ENCODE measurements at places on chromosomes 16 and 17.

DNA sequence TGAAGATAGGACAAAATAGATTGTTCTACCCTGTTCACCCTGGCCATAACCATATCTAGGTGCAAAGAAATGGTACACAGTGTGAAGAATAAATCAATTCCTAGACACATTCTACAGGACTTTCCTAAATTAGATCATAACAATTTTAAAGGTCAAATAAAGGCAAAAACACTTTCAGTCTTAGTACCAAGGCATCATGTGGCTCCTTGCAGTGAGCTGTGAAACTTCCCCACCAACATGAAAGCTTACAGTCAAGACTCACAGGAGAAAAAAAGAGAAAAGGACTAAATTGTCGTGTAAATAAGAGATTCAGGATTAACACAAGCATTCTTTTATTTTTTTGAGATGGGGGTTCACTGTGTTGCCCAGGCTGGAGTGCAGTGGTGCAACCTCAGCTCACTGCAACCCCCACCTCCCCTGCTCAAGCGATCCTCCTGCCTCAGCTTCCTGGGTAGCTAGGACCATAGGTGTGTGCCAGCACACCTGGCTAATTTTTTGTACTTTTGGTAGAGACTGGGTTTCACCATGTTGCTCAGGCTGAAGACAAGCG lies 14.2 kb downstream of the NSMCE1 start:
- no peak for DNase-seq

DNA sequence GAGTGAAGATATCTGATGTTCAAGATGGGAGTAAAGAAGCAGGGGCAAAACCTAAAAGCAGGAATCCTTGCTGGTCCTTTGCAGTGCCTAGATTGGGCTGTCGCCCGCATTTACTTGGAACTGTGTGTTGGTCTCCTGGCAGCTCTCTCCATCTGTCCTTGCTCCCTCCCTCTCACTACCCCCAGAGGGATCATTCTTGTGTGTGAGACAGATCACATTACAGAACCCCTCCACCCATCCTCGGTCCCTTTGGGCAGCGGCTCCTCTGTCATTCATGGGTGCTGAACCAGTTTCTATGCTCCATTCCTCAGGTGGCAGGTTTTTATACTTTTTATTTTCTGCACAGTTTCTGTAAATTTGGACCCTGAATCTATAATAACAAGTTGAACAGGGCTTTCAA lies 99.4 kb upstream of the MYOCD start:
- DNase-seq = no peak

DNA sequence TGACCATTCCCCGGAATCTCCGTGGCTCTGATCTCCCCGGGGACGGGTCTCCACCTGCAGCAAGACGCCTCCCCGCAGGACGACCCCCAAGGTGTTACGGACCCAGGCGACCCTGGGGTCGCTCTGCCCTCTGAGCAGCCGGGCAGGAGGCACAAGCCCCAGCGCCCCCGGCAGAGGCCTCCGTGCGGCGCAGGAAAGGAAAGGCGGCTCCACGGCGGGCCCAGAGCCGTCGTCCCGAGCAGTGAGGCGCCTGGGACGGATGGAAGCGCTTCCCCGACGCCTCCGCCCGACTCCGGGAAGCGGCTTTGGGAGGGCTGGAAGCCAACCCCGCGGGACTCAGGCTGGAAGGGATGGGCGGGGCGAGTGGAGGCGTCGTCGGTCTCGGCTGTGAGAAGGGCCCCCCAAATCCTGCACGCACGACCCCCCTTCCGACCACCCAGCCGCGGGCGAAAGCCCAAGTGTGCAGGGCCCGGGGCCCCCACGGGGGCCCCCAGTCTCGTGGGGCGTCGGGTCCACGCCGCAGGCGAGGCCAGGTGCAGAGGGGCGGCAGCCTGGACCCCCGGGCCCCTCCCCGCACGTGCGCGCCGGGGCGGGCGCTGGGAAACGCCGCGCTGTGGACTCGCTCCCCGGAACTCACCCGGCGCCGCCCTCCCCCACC lies 32.7 kb upstream of the RPH3AL start:
- peak; percentile 45 for DNase-seq

GRCh38 chr17:41844971-41845370 lies 7.3 kb downstream of the KLHL10 start:
- DNase-seq = no peak

DNA sequence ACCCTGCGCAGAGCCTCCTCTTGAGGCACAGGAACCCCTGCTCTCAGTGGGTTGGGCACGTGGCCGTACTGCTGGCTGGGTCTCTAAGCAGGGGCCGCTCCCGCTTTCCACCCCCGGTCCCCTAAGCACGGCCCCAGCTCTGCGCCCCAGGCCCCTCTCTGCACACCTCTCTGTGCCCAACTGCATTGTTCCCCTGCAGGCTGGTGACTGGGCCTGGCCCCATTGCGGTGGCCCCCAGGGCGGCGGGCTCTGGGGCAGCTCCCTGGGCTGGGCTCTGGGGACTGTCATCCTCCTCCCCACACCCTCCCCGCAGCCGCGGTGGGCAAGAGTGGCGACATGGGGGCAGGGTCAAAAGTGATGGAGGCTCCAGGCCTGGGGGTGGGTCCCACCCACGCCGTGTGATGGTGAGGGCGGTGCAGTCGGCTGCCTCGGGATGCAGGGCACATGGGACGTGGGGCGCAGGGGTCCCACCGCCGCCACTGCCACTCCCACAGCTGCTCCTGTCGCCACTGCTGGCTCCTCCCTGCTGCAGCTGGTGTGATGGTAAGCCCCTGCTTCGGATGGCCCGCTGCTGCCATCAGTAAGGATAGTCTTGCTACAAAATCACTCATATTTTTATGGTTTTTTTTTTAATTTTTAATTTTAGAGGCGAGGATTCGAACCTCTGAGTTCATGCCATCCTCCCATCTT lies 15.2 kb upstream of the ITGB3 start:
- no peak for DNase-seq

- no peak for DNase-seq
Measured at GRCh38 chr16:54336631-54337204, 50.1 kb upstream of the IRX3 start.

GRCh38 chr17:35448214-35448898 lies at the start of gene SLFN13:
TSS of gene SLFN13 (minus strand) at chr17:35448766. CDS start at chr17:35445680, 3,086 bp downstream.
- DNase-seq = peak; percentile 63

- no peak for DNase-seq
Measured at GRCh38 chr16:48862087-48862532, 252.1 kb upstream of the N4BP1 start.

GRCh38 chr16:53235851-53236250 lies 181.1 kb downstream of the CHD9 start:
- no peak for DNase-seq

- no peak for DNase-seq
Measured at GRCh38 chr17:21474815-21475214, 98.7 kb downstream of the KCNJ12 start.

- no peak for DNase-seq
Measured at GRCh38 chr16:87435372-87436224, 43.5 kb downstream of the MAP1LC3B start.

DNA sequence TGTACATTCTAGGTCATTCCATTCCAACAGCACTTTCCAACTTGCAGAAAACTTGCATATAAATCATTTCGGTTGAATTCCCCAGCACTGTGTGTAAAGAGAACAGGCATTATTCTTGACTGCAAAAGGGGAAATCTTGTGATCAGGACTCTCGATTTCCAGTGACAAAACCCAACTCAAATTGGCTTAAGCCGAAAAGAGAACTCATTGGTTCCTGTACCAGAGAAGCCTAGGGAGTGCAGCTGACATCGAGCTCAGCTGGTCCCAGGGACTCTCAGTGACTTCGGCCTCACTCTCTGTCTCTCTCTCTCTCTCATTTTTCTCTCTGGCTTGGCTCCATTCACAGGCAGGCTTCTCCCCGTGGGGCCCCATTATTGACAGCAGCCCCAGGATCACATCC lies 30.7 kb downstream of the CD300LF start:
- no peak for DNase-seq

DNA sequence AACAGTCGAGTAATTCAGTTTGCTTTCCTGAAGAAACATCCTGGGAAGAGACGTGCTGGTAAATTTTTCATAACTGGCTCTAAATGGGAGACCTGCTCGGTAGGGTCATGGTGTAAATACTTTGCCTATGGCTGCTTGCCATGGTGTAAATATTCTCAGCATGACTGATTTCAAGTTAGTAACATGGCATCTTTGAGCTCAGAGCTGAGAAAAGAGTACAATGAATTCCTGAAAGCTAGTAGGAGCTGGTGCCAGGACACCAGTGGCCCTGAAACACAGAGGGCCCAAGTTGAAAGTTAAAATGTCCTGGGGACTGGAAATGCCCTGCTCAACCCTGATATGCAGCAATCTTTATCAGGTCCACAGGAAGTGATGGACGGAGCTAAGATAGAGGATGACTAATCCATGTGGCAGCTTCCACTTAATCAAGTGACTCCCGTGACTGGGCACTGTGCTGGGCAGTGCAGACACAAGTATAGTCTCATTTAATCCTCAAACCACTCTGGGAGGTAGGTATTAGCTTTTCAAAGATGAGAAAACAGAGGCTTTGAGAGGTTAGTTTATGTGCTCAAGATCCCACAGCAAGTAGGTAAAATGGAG lies 130.1 kb upstream of the ADAMTS18 start:
- DNase-seq = no peak

DNA sequence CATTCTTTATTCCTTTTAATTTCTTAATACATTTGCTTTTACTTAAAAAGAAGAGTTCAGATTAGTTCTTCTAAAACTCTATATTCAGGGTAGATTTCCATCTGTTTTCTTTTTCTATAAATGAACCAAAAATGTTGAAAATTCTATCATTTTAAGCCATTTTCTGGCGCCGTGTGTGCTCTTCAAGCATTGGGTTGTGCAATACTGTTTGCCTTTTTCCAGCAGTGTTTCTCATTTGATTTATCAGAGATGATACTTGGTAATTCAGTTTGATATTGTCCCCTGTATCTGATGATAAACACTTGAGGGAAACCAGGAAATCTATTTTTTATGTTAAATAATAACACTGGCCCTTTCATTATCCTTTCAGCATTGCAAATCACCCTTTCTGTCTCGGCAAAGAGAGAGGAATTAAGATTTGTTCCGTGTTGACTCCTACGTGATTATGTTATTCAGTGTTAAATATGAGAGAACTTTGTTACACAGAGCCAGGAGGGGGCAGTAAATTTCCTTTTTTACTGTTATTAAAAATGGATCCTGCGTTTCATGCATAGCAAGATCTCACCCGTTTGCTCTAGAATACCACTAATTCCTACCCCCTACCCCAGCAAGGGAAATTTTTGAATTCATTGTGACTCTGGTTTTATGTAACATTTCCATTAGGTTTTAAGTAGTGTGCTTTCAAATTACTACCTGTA lies 606.9 kb upstream of the RBFOX1 start:
- no peak for DNase-seq

DNA sequence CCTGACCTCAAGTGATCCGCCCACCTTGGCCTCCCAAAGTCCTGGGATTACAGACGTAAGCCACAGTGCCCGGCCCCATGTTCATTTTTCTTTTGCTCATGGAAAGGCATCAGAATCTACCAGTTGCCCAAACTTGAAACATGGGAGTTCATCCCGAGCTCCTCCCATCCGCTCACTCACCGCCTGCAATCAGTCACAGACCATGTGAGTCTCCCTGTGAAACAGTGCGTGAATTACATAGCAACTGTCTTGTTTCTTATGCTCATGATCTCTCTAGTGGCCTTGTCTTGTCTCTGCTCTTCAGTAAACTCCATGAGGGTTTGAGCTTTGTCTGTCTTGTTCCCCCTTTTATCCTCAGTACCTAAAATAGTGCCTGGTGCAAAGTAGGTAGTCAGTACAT lies 52.1 kb upstream of the TNRC6A start:
- no peak for DNase-seq

GRCh38 chr16:86229866-86230656 lies 280.3 kb upstream of the FOXF1 start:
- DNase-seq = no peak

- peak; percentile 42 for DNase-seq
Measured at GRCh38 chr16:68445458-68445857, 2.9 kb downstream of the SMPD3 start.

- no peak for DNase-seq
Measured at GRCh38 chr17:40364906-40365305, 369 bp upstream of the GJD3 start.

DNA sequence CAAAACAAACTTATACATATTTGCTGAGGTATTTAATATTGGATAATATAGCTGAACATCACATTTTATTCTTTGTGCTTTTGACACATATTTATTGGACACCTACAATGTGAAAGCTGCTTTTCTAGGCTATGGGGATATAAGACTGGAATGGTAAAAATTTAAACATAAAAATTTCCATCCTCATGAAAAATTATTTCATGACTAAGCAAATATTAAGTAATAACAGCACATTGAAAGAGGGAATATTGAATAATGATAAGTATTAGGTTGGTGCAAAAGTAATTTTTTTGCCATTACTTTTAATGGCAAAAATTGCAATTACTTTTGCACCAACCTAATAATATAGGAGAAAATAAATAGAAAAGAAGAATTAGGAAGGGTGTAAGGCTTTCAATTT lies 972.5 kb upstream of the CDH8 start:
- no peak for DNase-seq

- no peak for DNase-seq
Measured at GRCh38 chr16:84041881-84042280, 714 bp downstream of the SLC38A8 start.

DNA sequence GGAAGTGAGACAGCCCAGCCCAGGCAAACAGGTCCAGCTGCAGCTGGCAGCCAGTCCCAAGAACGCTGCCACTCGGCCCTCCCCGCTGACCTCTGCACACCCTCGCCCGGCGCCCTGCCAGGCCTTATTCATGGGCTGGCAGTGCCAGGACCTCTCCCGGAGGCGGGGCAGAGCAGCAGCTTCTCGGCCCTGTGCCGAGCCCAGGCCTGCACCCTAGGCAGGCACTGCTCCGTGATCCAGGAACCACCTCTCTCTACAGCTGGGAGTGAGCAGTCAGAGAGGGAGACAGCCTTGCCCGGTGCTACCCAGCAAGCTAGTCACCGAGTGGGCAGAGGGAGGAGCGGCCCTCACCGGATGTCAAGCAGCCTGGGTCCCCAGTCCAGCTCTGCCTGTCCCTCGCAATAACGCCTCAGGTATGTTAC lies 79.9 kb upstream of the CBX4 start:
- DNase-seq = no peak

DNA sequence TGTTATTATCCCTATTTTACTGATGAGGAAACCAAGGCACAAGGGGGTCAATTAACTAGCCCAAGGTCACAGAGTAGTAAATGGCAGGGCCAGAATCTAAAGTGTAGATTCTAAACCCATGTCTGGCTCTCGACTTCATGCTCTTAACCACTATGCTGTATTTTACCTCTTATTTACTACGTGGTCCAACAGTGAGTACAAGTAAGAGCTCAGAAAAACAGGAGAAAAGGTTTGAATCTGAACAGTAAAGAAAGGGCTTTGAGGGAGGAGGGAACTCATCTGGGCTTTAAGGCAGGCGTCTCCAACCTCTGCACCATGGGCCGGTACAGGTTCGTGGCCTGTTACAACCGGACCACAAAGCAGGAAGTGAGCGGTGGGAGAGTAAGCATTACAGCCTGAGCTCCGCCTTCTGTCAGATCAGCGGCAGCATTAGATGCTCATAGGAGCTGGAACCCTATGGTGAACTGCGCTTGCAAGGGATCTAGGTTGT lies 62.9 kb downstream of the SMURF2 start:
- no peak for DNase-seq

Measured in GM12891 (cell line).